ENCODE measurements at places on chromosomes 2 and 18. TPM values are rescaled to one million over a fixed set of nuclear protein-coding genes. Genes with fewer than 3 reads are reported as not detected.
A peak's percentile ranks its signal among the peaks of the same experiment; 100 is the strongest.

Gene SAG
- total RNA-seq: not detected

DNA sequence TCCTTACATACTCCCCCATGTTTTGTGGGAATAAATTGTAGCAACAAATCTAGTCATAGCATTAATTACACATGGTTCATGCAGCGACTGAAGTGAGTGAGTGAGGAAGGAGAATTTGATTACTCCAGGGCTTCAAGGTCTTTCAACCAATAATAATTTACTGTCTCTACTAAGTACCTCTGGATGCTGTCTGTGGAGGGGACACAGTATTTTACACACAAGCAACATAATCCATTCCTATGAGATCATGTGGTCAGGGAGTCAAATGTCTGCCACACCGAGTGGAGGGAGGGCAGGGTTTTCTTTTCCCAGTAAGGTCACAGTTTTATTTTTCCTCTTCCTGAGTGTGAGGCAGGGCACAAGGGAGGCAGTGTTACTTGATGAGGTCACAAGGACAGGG, 334.7 kb upstream of the CELF4 start:
- H3K27me3 ChIP-seq: no peaks in the 10 kb centered on the region
- H3K4me1 ChIP-seq: no peaks in the 10 kb centered on the region
- H3K36me3 ChIP-seq: no peaks in the 10 kb centered on the region
- H3K4me3 ChIP-seq: no peak overlapping the region

Gene ZBTB7C
- total RNA-seq: 0.50 TPM

Gene PDE11A
- total RNA-seq: 0.38 TPM

DNA sequence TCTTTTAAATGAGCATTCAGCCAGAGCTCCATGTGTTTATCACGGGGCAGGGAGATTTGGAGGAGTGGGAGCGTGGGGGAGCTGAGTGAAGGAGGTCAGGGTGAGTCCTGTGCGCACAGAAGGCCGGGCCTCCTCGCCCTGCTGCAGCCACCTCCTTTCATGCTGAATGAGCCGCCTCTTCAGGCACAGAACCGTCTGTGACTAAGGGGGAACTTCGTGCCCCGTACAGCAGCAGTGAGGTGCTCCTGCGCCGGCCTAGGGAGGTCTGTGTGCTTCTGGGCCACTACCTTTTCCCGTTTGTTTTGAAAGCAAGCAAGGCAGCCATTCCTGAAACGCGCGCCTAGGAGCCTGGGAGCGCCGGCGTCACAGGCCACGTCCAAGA, 27.1 kb upstream of the ZNF516 start:
- H3K4me1 ChIP-seq: peaks cover 5% of the 10 kb centered on the region
- DNase-seq: no peak
- H3K27ac ChIP-seq: no peak overlapping the region
- H3K27me3 ChIP-seq: peaks cover 43% of the 10 kb centered on the region

DNA sequence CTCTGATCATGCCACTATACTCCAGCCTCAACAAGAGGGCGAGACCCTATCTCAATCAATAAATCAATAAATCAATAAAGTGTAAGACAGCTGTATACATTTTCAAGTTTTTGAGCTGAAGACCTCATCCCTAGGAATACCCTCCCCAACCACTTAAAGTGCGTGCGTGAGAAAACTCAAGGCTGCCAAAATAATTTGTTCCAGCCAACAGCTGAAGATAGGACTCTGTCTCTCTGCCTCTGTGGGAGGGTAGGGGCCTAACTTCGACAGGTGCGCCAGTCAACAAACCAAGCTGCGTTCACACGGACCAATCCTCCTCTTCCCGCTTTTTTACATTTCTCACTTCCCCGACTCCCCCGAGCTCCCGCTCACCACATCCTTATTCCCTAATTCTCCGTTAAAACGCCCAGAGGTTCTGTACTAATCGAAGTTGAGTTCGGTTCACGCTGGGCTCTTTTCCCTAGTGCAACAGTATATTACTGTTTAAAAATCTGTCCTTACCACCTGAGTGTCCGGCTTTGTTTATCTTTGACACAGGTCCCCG, 618 bp downstream of the POLR2D start:
- peak overlapping the region; percentile 92 for H3K4me3 ChIP-seq
- peak overlapping the region; percentile 74 for H3K27ac ChIP-seq
- H3K27me3 ChIP-seq: no peaks in the 10 kb centered on the region
- 0 out of 2 replicates have a peak, but pooled peaks cover 9% of the 10 kb centered on the region for H3K4me1 ChIP-seq
- peaks cover 25% of the 10 kb centered on the region for H3K36me3 ChIP-seq

All from SJSA1 (cell line).